ENCODE measurements at places on chromosomes 5 and 9. TPM values are rescaled to one million over a fixed set of nuclear protein-coding genes. Genes with fewer than 3 reads are reported as not detected.

DNA sequence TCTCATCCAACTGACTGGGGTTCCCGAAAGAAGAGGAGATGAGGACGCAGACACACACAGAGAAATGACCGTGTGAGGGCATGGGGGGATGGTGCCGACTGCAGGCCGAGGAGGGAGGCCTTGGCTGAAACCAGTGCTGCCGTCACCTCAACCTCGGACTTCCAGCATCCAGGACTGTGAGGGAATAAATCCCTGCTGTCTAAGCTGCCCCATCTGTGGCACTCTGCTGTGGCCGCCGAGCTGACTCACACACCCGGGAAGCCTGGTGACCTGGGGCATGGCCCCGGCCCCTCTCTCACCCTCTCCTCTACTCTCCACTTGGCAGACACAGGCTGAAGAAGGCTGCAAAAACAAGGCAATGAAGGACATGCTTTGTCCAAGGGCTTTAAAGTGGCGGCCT is 4.4 kb upstream of the COL5A1 start:
- H3K4me3 ChIP-seq, result no peak overlapping the region
- no peak overlapping the region for H3K27ac ChIP-seq
- H3K27me3 ChIP-seq, result no peaks in the 10 kb centered on the region
- no peaks in the 10 kb centered on the region for H3K36me3 ChIP-seq
- peaks cover 14% of the 10 kb centered on the region for H3K4me1 ChIP-seq

Gene GFI1B
- total RNA-seq, result not detected

DNA sequence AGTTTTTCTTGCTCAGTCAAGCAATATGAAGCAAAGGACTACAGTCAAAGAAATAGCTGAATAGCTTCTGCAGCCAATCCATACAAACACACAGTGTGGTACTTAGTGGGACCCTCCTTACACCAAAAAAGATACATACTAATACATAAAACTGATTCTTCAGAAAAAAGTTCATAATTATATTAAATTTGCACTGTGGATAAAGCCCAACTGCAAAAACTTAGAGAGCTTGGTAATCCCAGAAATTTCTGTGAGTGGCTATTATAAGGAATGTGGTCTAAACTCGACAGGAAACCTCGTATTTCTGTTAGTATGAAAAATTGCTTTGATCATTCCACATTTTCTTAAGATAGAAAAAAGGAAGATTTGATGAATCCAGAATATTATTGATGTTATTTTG is 245.4 kb downstream of the FBXL17 start:
- DNase-seq, result no peak
- no peak overlapping the region for H3K4me3 ChIP-seq
- no peaks in the 10 kb centered on the region for H3K4me1 ChIP-seq
- H3K27me3 ChIP-seq, result no peaks in the 10 kb centered on the region
- no peak overlapping the region for H3K27ac ChIP-seq

- no peak overlapping the region for H3K4me3 ChIP-seq
- no peaks in the 10 kb centered on the region for H3K27me3 ChIP-seq
- H3K36me3 ChIP-seq, result no peaks in the 10 kb centered on the region
- H3K27ac ChIP-seq, result no peak overlapping the region
These were observed 16.4 kb downstream of the FGF1 start for GRCh38 chr5:142669477-142669876.

DNA sequence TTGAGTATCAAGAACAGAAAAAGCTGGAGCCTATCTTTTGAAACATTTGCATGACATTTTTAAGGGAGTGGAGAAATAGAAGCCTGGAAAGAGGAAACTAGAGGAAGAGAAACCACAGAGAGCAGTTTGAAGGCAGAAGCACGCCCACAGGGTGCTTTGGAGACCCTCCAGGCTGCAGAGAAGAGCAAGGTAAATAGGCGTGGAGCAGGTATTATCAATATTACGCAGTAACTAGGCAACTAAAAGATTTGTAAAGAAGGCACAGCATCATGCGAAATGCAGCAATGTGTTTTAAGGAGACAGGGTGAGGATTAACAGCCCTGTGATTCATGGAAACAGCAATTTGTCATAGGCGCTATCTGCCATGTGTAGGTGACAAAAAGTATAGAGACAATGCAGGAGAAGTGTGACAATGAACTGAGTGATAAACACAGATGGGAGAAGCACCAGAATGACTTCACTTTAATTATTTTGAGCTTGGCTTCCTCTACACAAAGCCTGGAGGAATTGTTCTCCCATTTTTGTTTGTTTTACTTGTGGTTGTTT is 281.2 kb downstream of the BRINP1 start:
- H3K27me3 ChIP-seq, result no peaks in the 10 kb centered on the region
- no peak overlapping the region for H3K4me3 ChIP-seq
- no peak overlapping the region for H3K27ac ChIP-seq
- DNase-seq, result no peak

DNA sequence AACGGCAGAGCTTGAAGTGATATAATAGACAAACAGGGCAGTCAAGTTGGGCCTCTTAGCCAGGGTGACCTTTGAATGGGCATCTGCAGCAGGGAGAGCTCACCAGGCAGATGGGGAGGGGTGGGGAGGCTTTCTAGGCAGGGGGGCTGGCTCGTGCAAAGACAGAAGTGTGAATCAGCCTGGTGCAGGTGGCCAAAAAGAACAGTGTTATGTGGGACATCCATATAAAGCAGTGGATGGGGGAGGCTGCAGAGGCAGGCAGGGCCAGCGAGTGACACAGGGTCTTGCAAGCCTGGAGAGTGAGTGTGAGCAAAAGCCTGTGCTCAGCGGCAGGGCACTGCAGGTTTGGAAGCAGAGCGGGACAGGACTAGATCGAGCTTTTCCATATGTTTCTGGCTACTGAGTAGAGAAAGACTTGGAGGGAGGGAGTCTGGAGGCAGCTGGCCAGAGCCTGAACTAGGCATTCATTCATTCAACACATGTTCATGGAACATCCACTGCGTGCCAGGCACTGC is 14.2 kb upstream of the TTLL11 start:
- no peak overlapping the region for H3K27ac ChIP-seq
- H3K4me3 ChIP-seq, result no peak overlapping the region
- no peaks in the 10 kb centered on the region for H3K27me3 ChIP-seq
- H3K36me3 ChIP-seq, result no peaks in the 10 kb centered on the region
- no peak for DNase-seq

DNA sequence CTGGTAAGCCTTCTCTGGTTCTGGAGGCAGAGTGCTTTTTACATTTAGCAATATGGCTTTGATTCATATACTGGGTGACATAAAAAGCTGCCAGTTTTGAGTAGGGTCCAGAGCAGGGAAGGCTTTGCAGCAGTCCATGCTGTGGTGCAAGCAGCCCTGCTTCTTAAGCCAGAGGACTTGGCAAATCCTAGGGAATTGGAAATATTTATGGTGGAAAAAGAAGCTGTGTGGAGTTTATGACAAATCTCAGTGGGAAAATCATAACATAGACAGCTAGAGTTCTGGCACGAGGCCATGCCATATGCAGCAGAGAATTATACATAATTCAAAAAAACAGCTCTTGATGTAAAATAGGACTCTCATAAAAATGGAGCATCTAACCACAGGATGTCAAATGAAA is 536.4 kb downstream of the RASEF start:
- DNase-seq, result no peak
- no peaks in the 10 kb centered on the region for H3K36me3 ChIP-seq
- H3K4me3 ChIP-seq, result no peak overlapping the region

Gene RAB14
- 13.5 TPM for total RNA-seq

Gene ZBTB6
- total RNA-seq, result 5.7 TPM

Gene SPAG8
- 1.6 TPM for total RNA-seq

- peaks cover 6% of the 10 kb centered on the region for H3K4me1 ChIP-seq
- H3K4me3 ChIP-seq, result no peak overlapping the region
- no peak for DNase-seq
- no peaks in the 10 kb centered on the region for H3K36me3 ChIP-seq
These were observed 64.3 kb downstream of the DTWD2 start for GRCh38 chr5:118924006-118924389.
